ENCODE measurements at places on chromosomes 12 and 14. TPM values are rescaled to one million over a fixed set of nuclear protein-coding genes. Genes with fewer than 3 reads are reported as not detected.

RAD52 gene
- total RNA-seq = 10.7 TPM

RHEBL1 gene
- 1.6 TPM for total RNA-seq

GZMB gene
- total RNA-seq = not detected

TMEM119 gene
- total RNA-seq = 104 TPM

LRP1-AS gene
- total RNA-seq = not detected

OR11H6 gene
- total RNA-seq = not detected

PRORP gene
- total RNA-seq = 25.2 TPM

ZNF385A gene
- 1.1 TPM for total RNA-seq

IRAK3 gene
- 5.9 TPM for total RNA-seq

NRIP2 gene
- total RNA-seq = not detected

TMEM132D gene
- total RNA-seq = not detected

TAS2R30 gene
- total RNA-seq = 9.2 TPM

TOMM20L gene
- not detected for total RNA-seq

GSG1 gene
- total RNA-seq = 0.44 TPM

EPYC gene
- total RNA-seq = not detected

SERPINA1 gene
- 0.22 TPM for total RNA-seq

MIP gene
- not detected for total RNA-seq

ASIC1 gene
- total RNA-seq = 0.72 TPM

LTB4R gene
- 1.0 TPM for total RNA-seq

DEPDC4 gene
- total RNA-seq = 2.4 TPM

MYO1H gene
- total RNA-seq = not detected

KRT2 gene
- not detected for total RNA-seq

TMTC2 gene
- total RNA-seq = 1.1 TPM

All from placental pericyte (primary cell).